ENCODE measurements at places on chromosomes 4 and X. TPM values are rescaled to one million over a fixed set of nuclear protein-coding genes. Genes with fewer than 3 reads are reported as not detected.

- no peak overlapping the region for H3K4me3 ChIP-seq
- no peak for DNase-seq
- no peaks in the 10 kb centered on the region for H3K4me1 ChIP-seq
- H3K36me3 ChIP-seq: no peaks in the 10 kb centered on the region
- H3K27ac ChIP-seq: no peak overlapping the region
Observed at GRCh38 chrX:103878466-103879122, 46.5 kb upstream of the RAB9B start.

- DNase-seq: no peak
- H3K4me3 ChIP-seq: no peak overlapping the region
- no peaks in the 10 kb centered on the region for H3K36me3 ChIP-seq
- H3K4me1 ChIP-seq: no peaks in the 10 kb centered on the region
- no peaks in the 10 kb centered on the region for H3K27me3 ChIP-seq
Observed at GRCh38 chr4:179415037-179415846, 1973.0 kb upstream of the AGA start.

- no peak overlapping the region for H3K27ac ChIP-seq
- H3K4me1 ChIP-seq: peaks cover 18% of the 10 kb centered on the region
- DNase-seq: no peak
- peaks cover 38% of the 10 kb centered on the region for H3K36me3 ChIP-seq
Observed at GRCh38 chrX:155889328-155889727, 8.2 kb downstream of the VAMP7 start.

PAGE4 gene
- total RNA-seq: not detected

GRCh38 chrX:123581586-123581985 is 151.3 kb downstream of the THOC2 start:
- DNase-seq: no peak
- H3K4me3 ChIP-seq: no peak overlapping the region
- H3K4me1 ChIP-seq: no peaks in the 10 kb centered on the region
- no peaks in the 10 kb centered on the region for H3K36me3 ChIP-seq
- no peak overlapping the region for H3K27ac ChIP-seq

GLUD2 gene
- total RNA-seq: 0.27 TPM

RNF150 gene
- not detected for total RNA-seq

DNA sequence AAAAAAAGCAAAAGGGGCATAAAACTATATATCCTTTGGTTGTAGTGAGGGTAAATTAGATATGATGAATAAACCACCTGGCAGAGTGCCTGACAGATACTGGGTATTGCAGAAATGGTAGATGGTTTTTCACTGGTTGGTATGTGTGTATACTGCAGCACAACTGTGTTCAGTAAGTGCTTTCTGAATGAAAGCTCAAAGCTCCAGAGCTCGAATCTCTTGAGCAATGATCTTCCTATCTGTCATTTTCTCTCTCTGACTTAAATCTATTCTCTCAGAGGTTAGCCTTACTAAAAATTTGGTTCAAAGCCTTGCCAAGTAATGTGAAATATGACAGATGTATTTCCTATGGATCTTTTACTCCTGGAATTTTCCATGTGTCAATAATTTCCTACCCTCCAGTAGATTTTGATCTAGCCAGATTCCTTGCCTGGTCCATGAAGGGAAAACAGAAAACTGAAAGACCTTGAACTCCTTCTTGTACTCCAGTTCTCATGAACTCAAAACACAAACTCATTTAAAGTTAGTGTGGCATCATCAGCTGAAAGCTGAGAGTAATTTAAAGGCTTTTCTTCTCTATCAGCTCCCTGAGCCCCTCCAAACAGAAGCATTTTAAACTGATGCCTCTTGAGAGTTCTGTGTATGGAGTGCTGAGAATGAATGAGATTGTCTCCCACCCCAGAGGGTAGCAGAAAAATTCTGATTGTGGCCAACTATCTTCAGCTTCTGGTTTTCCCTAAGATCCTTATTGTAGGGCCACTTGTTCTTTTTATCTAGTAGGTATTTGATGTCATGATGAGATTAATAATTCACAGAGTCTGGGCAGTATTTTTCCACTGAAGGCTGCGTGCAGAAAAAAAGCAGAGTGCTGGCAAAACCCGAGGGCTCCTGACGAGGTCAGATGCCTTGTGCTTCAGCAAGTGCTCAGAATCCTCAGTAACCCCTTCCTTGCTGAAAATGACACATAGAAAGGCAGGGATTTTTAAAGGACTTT is 363.4 kb upstream of the BOD1L1 start:
- no peak overlapping the region for H3K27ac ChIP-seq
- DNase-seq: no peak
- no peaks in the 10 kb centered on the region for H3K27me3 ChIP-seq
- no peaks in the 10 kb centered on the region for H3K36me3 ChIP-seq
- H3K4me1 ChIP-seq: no peaks in the 10 kb centered on the region

DNA sequence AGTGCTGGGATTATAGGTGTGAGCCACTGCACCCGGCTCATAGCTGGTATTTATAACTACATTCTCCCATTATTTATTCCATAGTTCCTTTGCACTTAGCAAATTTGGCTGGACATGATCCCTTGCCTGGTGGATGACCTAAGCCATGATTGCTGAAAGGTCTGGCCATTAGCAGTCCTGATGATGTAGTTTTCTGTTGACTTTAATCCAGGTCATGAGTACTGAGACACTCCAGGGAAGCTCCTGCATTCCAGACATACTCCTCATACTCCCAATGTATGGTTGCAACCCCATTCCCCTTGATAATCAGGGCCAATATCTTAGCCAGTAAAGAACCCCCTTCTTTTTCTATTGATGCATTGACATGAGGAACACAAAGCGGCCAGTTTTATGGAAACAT is 24.4 kb upstream of the MGST2 start:
- H3K4me1 ChIP-seq: no peaks in the 10 kb centered on the region
- no peak for DNase-seq
- no peak overlapping the region for H3K27ac ChIP-seq
- no peaks in the 10 kb centered on the region for H3K36me3 ChIP-seq
- H3K4me3 ChIP-seq: no peak overlapping the region
- peaks cover 3% of the 10 kb centered on the region for H3K27me3 ChIP-seq

GRCh38 chrX:53992589-53992988 is 51.7 kb downstream of the PHF8 start:
- peaks cover 1% of the 10 kb centered on the region for H3K4me1 ChIP-seq
- peaks cover 42% of the 10 kb centered on the region for H3K36me3 ChIP-seq
- no peak overlapping the region for H3K27ac ChIP-seq
- no peak overlapping the region for H3K4me3 ChIP-seq
- H3K27me3 ChIP-seq: no peaks in the 10 kb centered on the region

- peaks cover 7% of the 10 kb centered on the region for H3K36me3 ChIP-seq
- DNase-seq: no peak
- H3K27ac ChIP-seq: no peak overlapping the region
Observed at GRCh38 chr4:26741491-26741871, 119.2 kb upstream of the STIM2 start.

SHISA3 gene
- 0.42 TPM for total RNA-seq

LRIT3 gene
- 0.15 TPM for total RNA-seq

- H3K36me3 ChIP-seq: no peaks in the 10 kb centered on the region
- H3K4me1 ChIP-seq: no peaks in the 10 kb centered on the region
- H3K4me3 ChIP-seq: no peak overlapping the region
- no peak overlapping the region for H3K27ac ChIP-seq
- H3K27me3 ChIP-seq: no peaks in the 10 kb centered on the region
Observed at GRCh38 chrX:139446832-139447231, 83.7 kb upstream of the F9 start.

DNA sequence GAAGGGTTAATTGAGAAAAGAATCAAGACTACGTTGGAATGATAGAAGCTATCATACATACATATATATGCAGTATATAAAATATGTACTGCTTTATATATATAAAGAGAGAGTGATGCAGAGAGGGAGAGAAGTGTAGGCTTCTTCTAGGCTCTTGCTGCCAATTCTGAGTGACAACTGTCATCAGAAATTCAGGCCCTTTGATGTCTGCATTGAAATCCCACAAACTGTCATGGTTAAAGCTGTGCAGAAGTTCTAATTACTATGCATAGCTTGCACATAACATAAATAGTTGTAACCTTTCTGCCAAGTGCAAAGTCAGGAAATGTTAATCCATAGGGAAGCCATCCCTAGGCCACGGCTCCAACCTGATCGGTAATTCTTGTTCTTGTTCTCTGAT is 251.0 kb downstream of the STIM2 start:
- no peak for DNase-seq
- no peak overlapping the region for H3K4me3 ChIP-seq
- no peaks in the 10 kb centered on the region for H3K27me3 ChIP-seq

DNA sequence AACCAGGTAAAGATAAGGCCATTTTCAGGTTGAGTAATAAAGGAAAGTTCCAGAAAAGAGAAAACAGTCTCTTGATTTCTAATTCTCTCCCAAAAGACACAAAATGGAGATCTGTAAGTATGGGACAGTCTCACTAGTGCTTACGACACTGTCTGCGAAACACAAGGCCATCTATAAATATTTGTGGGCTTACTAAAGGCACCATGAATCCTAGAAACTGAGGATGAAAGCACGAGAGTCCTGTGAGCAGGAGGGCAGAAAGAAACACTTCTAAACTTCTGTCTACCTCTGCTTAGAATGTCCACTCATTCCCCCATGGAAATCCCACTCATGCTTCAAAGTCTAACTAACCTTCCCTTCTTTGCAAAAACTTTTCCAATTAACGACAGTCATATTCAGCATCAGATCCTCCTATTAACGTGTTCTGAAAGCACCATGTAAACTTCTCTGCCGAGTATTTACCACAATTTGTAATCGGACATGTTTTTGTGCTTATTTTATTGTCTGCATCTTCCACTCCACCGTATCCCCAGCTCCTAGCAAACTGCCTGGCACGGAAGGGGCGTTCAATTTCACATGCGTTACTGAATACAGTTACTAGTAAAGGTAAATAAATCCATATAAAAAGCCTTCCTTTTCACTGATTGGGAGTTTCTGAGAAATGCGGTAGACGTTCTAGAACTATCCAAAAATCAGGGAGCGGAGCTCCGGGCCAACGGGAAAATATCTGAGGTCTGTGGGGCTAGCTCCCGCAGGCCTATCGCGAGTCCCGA is 665 bp downstream of the PSMD10 start:
- peaks cover 19% of the 10 kb centered on the region for H3K4me1 ChIP-seq
- DNase-seq: no peak
- H3K4me3 ChIP-seq: no peak overlapping the region
- H3K27ac ChIP-seq: no peak overlapping the region
- H3K36me3 ChIP-seq: no peaks in the 10 kb centered on the region
- H3K27me3 ChIP-seq: no peaks in the 10 kb centered on the region

FGFBP1 gene
- not detected for total RNA-seq

DNA sequence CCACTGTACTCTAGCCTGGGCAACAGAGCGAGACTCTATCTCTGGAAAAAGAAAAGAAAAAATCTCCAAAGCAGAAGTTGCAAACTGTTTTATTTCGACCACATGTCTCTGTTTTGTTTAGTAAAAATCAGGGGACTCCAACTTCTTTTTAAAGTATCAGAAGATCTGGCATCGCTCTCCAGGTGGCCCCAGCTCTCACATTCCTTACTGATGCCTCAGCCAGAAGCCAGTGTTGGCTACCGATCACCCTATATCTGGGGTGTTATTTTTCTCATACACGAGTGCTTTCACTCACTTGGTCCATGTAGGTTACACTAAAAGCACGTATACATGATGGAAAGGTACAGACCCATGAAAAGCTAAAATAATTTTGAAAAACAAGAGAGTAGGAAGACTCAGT is 8.3 kb downstream of the MPP1 start:
- H3K36me3 ChIP-seq: peaks cover 3% of the 10 kb centered on the region
- H3K27ac ChIP-seq: no peak overlapping the region
- no peak overlapping the region for H3K4me3 ChIP-seq
- no peak for DNase-seq
- H3K27me3 ChIP-seq: no peaks in the 10 kb centered on the region
- H3K4me1 ChIP-seq: peaks cover 56% of the 10 kb centered on the region

UTP14A gene
- 26.4 TPM for total RNA-seq

DNA sequence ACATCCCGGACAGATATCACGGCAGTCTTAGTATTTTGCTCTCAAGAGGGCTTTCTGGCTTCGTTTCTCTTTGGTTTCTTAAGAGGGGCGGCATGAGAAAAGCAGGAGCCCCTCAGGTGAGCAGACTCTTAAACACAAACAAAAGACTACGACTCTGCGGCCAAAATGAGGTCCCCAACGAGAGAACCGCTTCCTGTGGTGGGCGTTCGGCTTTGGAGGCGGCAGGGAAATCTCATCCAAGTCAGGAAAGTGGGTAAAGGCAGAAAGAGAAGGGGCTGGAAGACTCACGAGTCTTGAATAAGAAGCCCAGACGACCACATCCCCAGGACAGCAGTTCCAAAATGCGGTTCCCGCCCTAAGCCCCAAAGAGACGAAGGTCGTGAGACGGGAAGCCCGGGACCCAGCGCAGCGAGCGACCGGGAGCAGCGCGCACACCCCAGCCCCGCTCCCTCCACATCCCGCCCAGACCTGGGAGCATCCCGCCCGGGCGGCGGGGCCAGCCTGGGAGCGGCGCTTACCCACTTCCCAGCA is 409 bp downstream of the UGDH start:
- H3K27me3 ChIP-seq: no peaks in the 10 kb centered on the region
- H3K36me3 ChIP-seq: peaks cover 16% of the 10 kb centered on the region
- DNase-seq: no peak
- peak overlapping the region; percentile 98 for H3K4me3 ChIP-seq

SMIM10L2A gene
- total RNA-seq: 0.56 TPM

All from activated CD4-positive, alpha-beta T cell treated with anti-CD3 and anti-CD28 coated beads, Interleukin-2, amount 10 ng/mL, durations not matched to agents 7 days and 5 days (primary cell).